Activated CD4-positive, alpha-beta memory T cell treated with anti-CD3 and anti-CD28 coated beads for 36 hours (primary cell): ENCODE measurements at places on chromosomes 7 and 10. TPM values are rescaled to one million over a fixed set of nuclear protein-coding genes. Genes with fewer than 3 reads are reported as not detected.

GRCh38 chr10:86871563-86872183 is 85.7 kb downstream of the MMRN2 start:
- peaks cover 2% of the 10 kb centered on the region for H3K36me3 ChIP-seq
- no peak for DNase-seq
- H3K27me3 ChIP-seq, result no peaks in the 10 kb centered on the region
- H3K27ac ChIP-seq, result no peak overlapping the region

DNA sequence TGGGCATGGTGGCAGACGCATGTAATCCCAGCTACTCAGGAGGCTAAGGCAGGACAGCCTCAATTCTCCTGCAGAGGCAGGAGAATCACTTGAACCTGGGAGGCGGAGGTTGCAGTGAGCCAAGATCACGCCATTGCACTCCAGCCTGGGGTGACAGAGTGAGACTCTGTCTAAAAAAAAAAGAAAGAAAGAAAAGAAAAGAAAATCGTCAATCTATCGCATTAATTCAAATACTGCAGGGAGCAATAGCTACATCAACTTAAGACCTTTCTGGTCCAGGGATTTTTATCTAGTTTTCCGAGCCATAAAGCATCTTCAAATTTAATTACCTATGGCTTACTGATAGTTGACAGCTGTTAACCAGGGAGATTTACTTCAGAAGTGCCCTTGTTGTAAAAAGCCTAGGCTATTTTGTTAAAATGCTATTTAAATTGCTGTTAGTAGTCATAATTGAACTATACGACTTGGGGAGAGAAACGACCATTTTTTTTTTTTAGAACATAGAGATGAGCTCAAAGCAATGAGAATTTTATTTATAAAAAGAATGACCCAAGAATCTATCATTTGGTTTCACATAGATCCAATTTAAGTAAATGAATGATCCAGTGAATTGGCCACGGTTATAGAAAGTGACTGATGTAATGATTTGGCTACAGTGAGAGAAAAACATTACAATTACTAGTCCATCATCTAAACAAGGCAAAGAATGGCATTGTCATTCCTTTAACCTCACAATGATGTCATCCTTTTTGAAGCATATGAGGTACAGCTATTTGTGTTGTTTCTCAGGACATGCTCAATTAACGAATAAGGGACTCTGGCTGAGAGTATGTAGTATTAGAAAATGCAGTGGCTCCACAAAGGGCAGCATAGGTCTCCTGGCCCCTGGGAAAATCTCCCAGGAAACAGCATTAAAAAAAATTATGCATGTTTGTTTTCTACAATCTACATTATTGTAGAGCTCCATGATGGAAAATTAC is 85.3 kb downstream of the SEMA3C start:
- H3K4me1 ChIP-seq, result no peaks in the 10 kb centered on the region
- no peak overlapping the region for H3K4me3 ChIP-seq
- no peaks in the 10 kb centered on the region for H3K27me3 ChIP-seq
- H3K36me3 ChIP-seq, result no peaks in the 10 kb centered on the region
- DNase-seq, result no peak

GRCh38 chr7:68776326-68776725 is 821.9 kb upstream of the AUTS2 start:
- no peaks in the 10 kb centered on the region for H3K4me1 ChIP-seq
- H3K27ac ChIP-seq, result no peak overlapping the region
- no peaks in the 10 kb centered on the region for H3K36me3 ChIP-seq
- no peak overlapping the region for H3K4me3 ChIP-seq
- no peaks in the 10 kb centered on the region for H3K27me3 ChIP-seq

GSTO2 gene
- total RNA-seq, result 2.3 TPM

MTERF1 gene
- 14.1 TPM for total RNA-seq
